Bronchial epithelial cell (primary cell): ENCODE measurements at places on chromosomes 4 and X.
A peak's percentile ranks its signal among the peaks of the same experiment; 100 is the strongest.

DNA sequence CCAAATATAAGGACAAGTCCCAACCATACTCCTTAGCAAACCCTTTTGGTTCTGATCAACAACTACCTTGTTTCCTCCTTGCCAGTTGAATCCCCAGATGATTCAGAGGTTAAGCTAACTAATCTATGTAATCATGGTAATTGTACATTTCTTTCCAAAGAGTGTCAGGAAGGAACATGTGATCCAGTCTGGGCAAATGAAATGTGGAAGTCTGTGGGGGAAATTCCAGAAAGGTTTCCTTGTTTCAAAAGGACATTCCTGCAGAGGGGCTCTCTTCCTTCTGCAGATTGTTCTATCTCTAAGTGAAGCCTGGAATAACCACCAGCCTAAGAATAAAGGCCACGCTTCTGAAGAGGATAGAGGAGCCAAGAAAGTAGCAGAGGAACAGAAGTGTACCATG is 7.0 kb downstream of the PRSS12 start:
- peak; percentile 78 for DNase-seq

DNA sequence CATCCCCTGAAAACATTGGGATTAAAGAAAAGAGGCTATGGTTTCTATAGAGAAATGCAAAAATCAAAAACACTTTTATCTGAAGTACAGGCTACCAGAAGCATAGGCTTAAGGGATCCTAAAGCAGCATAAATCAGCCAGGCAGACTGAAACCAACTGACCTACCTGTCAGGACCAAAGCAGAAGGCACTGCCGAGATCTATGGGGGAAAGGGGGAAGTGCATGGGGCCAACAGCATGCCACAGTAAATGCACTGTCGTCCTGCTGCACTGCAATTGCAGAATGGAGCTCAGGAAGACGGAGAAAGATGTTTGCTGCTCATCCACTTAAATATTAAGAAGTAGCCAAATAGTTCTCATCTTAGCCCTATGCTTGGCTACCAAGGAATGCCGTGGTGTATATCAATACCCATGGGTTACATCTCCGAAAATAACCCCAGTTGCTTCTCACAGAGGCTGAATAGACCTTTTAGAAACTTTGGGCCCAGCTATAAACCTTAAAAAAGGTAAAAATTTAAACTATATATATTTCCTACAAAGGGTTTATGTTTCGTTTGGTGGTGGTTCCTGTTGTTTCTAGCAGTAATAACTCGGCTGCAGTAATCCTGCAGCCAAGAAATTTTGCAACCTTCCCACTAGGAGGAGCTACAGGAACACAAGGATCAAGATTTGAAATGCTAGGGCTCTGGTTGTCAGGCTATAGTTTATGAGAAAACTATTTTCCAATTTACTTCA is 312.2 kb upstream of the DIAPH2 start:
- peak; percentile 36 for DNase-seq

DNA sequence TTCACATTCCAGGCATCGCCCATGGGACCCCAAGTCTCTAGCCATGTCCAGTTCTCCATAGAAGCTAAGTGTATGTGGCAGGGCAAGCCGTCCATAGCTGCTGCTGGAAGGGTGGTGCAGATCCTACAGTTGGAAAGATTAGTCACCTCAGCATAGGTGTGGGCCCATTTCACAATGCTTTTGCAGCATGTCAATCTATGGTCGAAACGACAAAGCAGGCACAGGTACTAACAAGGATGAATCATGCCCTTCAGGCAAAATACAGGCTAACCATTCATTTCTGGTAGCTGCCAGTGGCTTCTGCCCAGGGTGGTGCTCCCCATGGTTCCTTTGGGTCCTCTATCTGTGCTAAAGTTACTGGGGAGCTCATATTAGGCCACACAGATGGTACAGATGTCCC is 225.2 kb downstream of the ADGRL3 start:
- peak; percentile 99 for DNase-seq

- DNase-seq = no peak
These were observed 277.7 kb downstream of the ARAP2 start for GRCh38 chr4:35966566-35966965.

DNA sequence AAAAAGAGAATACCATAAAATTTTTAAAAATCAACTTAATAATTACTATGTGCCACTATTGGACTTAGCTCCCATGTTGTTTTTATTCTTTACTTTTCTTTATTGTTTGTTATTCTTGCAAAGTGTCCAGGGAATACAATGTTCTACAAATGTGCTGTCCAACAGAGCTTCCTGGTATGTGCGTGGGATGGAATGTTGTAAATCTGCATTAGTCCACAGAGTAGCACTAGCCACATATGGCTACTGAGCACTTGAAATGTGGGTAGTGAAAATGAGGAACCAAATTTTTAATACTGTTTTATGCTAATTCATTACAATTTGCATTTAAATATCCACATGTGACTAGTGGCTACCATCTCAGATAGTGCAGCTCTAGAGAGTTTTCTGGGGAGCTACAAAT is 14.3 kb upstream of the CORIN start:
- DNase-seq = no peak

- no peak for DNase-seq
These were observed 20.3 kb downstream of the RGS12 start for GRCh38 chr4:3313139-3313538.

GRCh38 chrX:88605222-88605583 is 141.8 kb upstream of the CPXCR1 start:
- no peak for DNase-seq

DNA sequence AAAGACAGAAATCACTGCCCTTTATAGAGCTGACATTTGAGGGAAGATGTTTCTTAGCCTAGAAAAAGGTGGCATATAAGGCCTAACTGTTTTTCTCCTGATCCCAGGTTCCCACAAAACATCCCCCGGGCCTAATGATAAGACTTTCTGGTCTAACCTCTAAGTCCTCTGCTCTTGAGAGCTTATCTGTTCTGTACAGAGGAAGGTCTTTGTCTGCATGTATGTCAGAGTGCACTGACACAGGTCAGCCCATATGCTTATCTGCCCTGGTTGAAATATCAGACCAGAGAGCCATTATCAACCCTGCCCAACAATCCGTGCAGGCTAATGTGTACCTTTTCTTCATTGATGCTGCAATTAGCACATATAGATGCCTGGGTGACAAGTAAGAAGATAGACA is 76.2 kb downstream of the ARHGEF9 start:
- no peak for DNase-seq

- DNase-seq = no peak
These were observed 35.0 kb upstream of the MYOZ2 start for GRCh38 chr4:119100655-119101054.

DNA sequence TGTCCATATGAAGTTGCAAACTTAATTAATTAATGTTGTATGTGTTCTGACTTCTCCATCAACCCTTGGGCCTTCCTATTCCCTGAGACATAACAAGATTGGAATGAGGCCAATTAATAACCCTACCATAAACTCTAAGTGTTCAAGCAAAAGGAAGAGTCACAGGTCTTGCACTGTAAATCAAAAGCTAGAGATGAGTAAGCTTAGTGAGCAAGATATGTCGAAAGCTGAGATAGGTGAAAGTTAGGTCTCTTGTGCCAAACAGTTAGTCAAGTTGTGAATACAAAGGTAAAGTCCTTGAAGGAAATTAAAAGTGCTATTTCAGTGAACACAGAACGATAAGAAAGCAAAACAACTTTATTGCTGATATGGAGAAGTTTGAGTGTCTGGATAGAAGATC is 58.2 kb upstream of the GPRIN3 start:
- DNase-seq = peak; percentile 73

- no peak for DNase-seq
These were observed 406.7 kb downstream of the MAPK10 start for GRCh38 chr4:85952972-85953650.
